CD14-positive monocyte (primary cell): ENCODE measurements at places on chromosomes 12 and 14. TPM values are rescaled to one million over a fixed set of nuclear protein-coding genes. Genes with fewer than 3 reads are reported as not detected.

Gene FAM186B
- polyA plus RNA-seq, result not detected

- no peak overlapping the region for H3K27ac ChIP-seq
- H3K4me3 ChIP-seq, result no peak overlapping the region
- DNase-seq, result no peak
- H3K36me3 ChIP-seq, result no peaks in the 10 kb centered on the region
- H3K4me1 ChIP-seq, result no peaks in the 10 kb centered on the region
Measured at GRCh38 chr12:20474443-20474842, 106.1 kb downstream of the PDE3A start.

GRCh38 chr12:24363177-24363754, 413.8 kb upstream of the SOX5 start:
- H3K4me1 ChIP-seq, result no peaks in the 10 kb centered on the region
- no peak overlapping the region for H3K4me3 ChIP-seq
- H3K27me3 ChIP-seq, result no peaks in the 10 kb centered on the region
- H3K27ac ChIP-seq, result no peak overlapping the region
- no peaks in the 10 kb centered on the region for H3K36me3 ChIP-seq

GRCh38 chr12:99130808-99131553, 485.9 kb downstream of the APAF1 start:
- peak overlapping the region; percentile 85 for H3K27ac ChIP-seq
- peak overlapping the region; percentile 74 for H3K4me3 ChIP-seq
- no peaks in the 10 kb centered on the region for H3K27me3 ChIP-seq

Gene SLC4A8
- 1.7 and 5.4 TPM in 2 replicates for polyA plus RNA-seq

DNA sequence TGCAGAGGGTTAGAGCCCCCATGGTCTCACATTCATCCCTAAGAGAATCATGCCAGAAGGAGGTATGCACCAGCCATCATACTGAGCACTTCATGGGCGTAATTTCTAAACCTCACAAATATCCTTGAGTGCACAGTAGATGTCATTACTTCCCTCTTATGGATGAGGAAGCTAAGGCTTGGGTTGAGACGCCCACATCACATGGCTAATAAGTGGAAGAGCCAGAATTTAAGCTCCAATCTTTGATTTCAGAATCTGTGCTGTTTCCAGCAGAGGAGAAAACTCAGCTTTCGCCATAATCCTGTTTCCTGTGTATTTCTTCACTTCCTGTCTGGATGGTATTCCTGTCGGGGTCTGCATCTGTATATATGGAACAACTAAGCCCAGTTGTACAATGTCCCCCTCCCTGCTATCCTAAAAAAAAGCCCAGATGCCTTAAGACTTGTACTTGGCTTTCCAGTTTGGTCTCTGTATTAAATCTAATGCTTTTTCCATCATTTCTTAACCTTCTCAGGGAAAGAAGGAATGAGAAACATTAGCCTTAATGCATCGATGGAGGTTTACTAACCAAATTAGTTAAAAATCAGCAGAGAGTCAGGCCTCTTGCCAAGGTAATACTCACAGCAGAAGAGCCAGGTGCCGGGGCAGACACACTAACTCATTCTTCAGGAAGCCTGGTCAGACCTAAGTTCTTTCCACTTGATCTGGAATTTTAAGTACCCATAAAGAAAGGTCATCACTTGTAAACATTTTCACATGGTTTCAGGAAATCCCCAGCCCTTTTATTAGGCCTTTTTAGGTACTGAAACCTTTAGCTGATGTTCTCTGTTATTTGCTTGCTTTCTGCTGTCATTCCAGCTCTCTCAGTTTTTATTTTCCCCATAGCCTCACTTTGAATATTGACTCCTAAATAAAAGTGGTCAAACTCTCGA, 5.3 kb downstream of the ISCU start:
- H3K4me1 ChIP-seq, result peaks cover 38% of the 10 kb centered on the region
- peak; percentile 71 for DNase-seq
- H3K36me3 ChIP-seq, result peaks cover 33% of the 10 kb centered on the region
- no peak overlapping the region for H3K4me3 ChIP-seq
